ENCODE measurements at places on chromosomes 16 and 17.

GRCh38 chr16:27838536-27839175 lies 224.9 kb downstream of the GSG1L start:
- DNase-seq = no peak

DNA sequence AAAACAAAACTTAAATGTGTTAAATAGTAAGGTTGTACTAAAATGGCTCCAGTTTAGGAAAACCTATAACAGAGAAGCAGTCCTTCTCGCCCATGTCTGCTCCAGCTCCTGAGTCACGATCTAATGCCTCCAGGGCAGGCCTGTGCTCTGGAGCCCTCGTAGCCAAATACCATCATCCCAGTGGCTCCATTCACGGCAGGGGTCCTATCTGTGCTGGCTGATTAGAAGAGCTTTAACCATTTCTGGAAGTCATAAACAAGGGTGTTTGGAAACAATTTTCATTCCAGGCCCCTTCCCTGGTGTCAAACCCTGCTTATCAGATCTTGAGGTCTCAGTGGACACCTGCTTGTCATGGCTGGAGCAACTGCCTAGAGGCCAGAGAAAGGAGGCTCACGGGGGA lies 336.9 kb downstream of the SOX9 start:
- DNase-seq = no peak

GRCh38 chr16:72989579-72990551 lies 58.1 kb downstream of the ZFHX3 start:
- no peak for DNase-seq

- no peak for DNase-seq
These were observed 5.5 kb upstream of the SLFN12L start for GRCh38 chr17:35542990-35543389.

- DNase-seq = peak; percentile 97
These were observed 863.5 kb downstream of the KCNJ2 start for GRCh38 chr17:71032746-71033273.

DNA sequence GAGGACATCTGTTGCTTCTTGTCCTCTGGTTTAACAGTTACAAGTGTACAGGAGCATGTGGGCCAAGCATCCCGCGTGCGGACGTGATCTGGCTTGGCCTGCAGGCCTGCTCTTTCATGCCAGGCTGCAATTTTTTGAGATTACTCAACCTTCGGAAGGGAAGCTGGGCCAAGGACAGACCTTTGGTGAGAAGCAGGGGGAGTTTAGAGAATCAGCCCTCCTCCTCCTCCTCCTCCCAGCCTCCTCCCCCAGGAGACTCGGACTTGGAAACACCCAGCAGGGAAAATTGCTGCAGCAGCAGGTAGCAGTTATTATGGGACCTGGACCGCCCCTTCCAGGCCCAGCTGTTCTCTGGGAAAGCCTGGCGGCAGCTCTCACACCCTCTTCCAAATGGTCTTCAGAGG lies 5.1 kb upstream of the KLHL36 start:
- no peak for DNase-seq

- DNase-seq = no peak
These were observed 14.7 kb downstream of the AIPL1 start for GRCh38 chr17:6420173-6420641.

DNA sequence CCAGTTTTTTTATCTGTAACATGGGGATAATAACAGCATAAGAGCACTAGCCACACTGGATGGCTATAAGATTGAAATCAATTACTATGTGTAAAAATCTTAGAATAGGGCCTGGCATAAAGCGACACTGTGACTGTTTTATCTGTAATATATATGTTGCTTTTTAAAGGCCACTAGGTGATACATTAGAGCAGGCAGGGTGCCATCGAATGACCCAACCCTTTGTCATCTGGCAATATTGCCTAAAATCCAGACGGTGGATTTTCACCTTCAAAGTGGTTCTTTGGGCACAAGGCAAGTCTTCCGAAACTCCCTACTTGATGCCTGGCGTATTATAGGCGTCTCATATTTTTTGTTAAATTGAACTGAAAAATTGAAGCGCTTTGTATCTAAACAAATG lies 69.1 kb downstream of the PRKCA start:
- DNase-seq = no peak

DNA sequence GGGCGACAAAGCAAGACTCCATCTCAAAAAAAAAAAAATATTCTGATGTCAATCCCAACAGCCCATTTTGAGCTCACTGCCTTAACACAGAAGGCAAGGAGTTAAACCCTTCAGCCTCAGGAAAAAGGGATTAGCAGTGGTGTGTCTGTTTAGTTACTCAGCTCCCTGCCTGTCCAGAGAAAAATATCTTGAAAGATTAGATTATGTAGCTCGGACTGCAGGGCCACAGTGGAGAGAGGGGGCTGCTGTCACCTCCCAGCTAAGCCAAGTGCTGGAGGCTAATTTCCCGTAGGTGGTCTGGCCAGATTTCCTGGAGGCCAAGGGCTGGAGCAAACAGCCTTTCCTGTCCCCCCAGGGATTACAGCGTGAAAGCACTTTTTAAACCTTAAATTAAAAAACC lies 50.3 kb downstream of the C16orf95 start:
- DNase-seq = no peak

GRCh38 chr17:57035971-57036481 lies 49.0 kb upstream of the AKAP1 start:
- no peak for DNase-seq

GRCh38 chr16:57060323-57061083 lies 31.9 kb upstream of the CPNE2 start:
- no peak for DNase-seq

DNA sequence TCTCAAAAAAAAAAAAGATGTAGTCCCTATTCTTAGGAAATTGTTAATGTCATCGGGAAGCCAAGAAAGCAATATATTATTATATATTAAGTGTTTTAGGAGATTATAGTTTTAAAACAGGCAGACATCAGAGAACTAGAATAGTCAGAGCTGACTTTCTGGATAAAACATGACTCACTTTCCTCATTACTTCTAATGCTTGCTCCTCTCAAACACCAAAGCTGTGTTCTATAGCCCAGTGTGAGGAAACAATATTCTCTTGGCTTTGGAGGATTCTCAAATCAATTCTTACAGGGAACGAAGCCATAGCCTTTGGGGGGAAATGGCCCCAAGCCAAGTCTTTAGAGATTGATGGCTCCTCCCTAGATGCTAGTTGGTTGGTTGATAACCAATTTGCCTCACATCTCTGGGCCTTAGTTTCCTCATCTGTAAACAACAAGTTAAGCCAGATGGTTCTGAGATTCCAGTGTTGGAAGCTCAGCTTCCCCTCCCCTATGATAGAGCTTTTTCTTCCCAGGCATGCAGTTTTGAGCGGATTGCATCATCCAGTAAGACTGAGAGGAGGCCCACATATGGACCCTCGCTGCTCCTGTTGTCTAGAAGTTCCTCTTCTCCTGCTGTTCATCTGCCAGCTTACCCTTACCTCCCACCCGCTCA lies 12.4 kb downstream of the NMT1 start:
- no peak for DNase-seq

DNA sequence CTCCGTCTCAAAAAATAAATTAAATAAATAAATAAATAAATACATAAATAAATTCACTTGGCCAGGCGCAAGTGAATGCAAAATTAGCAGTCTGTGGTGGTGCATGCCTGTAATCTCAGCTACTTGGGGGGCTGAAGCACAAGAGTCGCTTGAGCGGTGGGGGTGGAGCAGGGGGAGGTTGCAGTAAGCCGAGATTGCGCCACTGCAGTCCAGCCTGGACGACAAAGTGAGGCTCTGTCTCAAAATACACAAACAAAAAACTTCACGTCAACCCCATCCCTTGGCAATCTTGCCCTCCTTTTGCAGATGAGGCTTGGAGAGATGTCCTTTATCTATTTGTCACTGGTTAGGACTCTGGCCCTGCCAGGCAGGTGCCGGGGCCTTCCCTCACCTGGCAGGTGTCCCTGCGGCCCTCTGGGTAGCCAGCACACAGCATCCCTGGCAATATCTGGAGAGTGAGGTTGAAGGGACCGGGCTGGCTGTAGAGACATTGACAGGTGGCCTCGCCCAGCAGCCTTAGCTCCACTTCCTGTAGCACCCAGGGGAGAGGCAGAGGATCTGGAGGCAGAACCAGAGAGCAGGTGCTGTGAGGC lies 4.4 kb downstream of the PRSS36 start:
- no peak for DNase-seq

DNA sequence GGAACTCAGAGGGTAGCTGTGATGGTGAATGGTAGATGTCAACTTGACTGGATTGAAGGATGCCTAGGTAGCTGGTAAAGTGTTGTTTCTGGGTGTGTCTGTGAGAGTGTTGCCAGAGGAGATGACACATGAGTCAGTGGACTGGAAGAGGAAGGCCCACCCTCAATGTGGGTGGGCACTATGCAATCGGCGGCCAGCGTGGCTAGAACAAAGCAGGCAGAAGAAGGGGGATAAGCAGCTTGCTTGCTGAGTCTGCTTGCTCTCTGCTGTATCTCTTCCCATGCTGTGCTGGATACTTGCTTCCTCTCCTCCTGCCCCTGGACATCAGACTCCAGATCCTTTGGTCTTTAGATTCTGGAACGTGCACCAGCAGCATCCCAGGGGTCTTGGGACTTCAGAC lies 128.1 kb downstream of the AIPL1 start:
- DNase-seq = no peak

DNA sequence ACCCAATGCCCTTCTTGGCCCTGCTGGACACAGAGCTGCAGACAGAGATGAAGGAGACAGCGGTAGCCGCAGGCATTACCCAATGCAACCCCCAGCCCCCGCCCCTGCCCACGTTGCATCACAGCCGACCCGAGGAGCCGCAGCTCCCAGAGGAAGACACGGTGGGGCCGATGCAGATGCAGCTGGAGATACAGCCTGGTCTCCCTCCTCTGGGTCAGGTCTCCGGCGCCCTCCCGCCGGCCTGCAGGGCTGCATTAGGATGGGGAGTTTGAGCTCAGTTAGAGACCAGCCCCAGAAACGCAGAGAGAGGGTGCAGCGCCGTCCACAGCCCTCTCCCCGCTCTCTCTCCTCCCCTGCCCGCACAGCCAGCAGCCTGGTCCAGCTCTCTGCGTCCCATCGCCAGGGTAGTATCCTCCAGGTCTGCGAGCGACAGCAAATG lies 19.4 kb upstream of the UBE2I start:
- DNase-seq = no peak

- DNase-seq = no peak
These were observed at the start of gene WSCD1 for GRCh38 chr17:6069539-6070429. TSS of gene WSCD1 (plus strand) at chr17:6070379. CDS start at chr17:6080659, 10,280 bp downstream.

GRCh38 chr16:70480127-70481105 lies 26.0 kb downstream of the FCSK start:
- DNase-seq = no peak

GRCh38 chr17:39325528-39326240 lies 75.7 kb downstream of the FBXL20 start:
- DNase-seq = no peak

DNA sequence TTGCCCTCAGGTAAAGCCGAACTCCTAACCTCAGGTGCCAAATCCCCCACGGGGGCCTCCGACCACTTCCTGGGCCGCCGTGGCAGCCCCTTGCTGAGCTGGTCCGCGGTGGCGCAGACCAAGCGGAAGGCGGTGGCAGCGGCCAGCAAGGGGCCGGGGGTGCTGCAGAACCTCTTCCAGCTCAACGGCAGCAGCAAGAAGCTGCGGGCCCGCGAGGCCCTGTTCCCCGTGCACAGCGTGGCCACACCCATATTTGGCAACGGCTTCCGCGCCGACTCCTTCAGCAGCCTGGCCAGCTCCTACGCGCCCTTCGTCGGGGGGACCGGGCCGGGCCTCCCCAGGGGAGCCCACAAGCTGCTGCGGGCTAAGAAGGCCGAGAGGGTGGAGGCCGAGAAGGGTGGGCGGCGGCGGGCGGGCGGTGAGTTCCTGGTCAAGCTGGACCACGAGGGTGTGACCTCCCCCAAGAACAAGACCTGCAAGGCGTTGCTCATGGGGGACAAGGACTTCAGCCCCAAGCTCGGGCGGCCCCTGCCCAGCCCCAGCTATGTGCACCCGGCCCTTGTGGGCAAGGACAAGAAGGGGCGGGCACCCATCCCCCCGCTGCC lies 51.6 kb downstream of the ACTG1 start:
- no peak for DNase-seq

DNA sequence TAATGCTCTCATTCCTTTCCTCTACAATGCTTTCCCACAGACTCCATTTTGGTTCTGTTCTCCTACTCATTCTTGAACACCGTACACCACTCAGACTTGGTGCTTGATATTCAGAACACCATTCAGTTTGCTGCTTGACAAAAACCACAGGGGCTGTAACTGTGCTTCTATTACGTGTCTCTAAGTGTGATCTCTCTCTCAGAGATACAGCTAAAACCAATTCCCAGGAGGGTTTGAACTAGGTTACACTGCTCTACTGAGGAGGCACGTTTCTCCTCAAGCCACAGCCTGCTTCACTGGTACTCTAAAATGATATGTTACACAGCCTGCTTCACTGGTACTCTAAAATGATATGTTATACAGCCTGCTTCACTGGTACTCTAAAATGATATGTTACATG lies 175.7 kb downstream of the CEP112 start:
- no peak for DNase-seq

- no peak for DNase-seq
These were observed 13.3 kb upstream of the CCDC154 start for GRCh38 chr16:1457489-1458245.

DNA sequence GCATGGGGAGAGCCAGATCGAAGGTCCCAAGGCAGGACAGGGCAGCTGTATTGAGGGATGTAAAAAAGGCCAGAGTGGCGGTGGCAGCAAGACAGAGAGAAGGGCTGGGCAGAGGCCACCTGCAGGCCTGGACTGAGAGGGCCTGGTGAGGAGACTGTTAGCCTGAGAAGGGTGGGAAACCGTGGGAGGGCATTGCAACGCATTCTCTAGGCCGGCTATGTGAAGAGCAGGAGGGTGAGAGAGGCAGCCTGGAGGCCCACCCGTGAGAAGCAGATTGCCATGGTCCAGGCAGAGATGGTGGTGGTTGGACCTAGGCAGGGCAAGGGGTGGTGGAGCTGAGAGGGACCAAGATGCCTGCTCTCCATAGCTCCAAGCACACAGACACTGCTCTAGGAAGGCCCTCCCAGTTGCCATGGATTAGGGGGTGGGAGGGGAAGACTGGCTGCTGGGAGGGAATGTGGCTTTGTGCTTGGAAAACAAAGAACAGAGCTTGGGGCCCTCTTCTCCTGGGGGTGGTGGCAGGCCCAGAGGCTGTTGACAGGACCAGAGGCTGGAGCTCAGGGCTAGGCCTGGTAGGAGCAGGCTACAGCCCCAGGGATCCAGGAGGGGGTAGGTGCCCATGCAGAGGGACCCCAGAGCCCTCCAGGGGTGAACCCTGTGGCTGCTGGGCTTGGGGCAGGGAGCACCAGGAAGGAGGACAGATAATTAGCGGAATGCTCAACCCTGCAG lies 12.4 kb upstream of the TCAP start:
- DNase-seq = no peak

GRCh38 chr16:59527206-59527997 lies 793.3 kb upstream of the GOT2 start:
- no peak for DNase-seq
